ENCODE measurements at places on chromosomes 4 and X.

DNA sequence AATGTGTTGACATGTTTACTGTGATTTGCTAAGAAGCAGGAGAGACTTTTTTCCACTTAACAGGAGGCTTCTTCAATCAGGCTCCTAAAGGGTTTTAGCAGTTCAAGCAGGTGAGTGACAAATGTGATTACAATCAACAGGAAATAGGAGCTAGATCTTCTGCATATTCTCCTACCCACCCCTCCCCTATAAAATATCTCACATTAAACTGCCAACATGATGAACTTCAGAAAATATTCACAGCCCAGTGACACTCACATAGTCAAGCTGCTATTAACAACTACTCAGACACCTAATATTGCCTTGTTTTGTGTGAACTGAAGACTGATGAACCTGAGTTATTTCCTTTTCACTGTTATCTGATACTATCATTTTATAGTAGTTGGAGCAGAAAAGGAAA, 55.9 kb upstream of the ANTXR2 start:
- no peak for DNase-seq

- no peak for DNase-seq
These were observed 996.9 kb upstream of the GRIA3 start for GRCh38 chrX:122187069-122187713.

DNA sequence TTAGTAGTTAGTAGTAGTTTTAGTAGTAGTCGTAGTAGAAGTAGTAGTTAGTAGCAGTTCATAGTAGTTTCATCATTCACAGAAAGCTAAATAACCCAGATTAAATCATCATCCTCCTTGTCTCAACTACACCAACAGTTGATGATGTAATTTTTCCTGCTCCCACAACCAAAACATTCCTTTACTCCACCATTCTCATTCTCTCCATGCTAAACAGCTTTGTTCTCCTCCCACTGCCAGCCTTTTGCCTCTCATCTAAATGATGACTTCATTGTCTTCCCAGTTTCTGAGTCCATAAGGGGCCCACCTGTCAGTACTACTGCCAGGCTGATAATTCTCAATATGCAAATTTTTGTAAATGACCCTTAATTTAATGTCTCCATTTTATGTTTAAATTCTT, 68.9 kb downstream of the ARHGAP24 start:
- no peak for DNase-seq

GRCh38 chrX:3177851-3178250, 136.6 kb downstream of the ARSF start:
- no peak for DNase-seq

DNA sequence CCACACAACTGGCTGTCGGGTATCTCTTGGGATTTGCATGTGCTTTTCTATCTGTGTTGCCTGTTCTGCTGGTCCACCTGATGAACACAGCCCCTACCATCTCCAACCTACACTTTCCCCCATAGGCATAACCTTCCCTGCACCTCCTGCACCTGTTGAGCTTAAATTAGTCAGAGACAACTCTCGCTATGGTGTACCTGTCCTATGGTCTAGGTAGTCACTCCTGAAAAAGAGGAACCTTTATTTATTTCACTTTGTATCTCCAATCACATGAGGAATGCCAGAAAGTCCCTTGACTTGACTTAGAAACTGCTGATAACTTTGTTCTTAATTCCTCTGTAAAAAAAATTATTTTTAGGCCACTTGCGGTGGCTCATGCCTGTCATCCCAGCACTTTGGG, 338.1 kb downstream of the DHRSX start:
- DNase-seq, result no peak

DNA sequence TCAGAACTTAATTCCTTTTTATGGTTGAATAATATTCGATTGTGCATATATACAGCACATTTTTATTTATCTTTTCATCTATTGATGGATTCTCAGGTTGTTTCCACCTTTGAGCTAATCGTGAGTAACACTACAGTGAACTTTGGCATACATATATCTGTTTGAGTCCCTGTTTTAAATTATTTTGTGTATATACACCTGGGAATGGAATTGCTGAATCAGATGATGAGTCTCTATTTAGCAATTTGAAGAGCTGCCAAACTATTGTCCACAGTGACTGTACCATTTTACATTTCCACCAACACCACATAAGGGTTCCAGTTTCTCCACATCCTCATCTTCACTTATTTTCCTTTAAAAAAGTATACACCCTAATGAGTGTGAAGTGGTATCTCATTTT, 166.2 kb upstream of the FGF13 start:
- no peak for DNase-seq

GRCh38 chr4:174532445-174532844, 10.2 kb upstream of the HPGD start:
- no peak for DNase-seq

DNA sequence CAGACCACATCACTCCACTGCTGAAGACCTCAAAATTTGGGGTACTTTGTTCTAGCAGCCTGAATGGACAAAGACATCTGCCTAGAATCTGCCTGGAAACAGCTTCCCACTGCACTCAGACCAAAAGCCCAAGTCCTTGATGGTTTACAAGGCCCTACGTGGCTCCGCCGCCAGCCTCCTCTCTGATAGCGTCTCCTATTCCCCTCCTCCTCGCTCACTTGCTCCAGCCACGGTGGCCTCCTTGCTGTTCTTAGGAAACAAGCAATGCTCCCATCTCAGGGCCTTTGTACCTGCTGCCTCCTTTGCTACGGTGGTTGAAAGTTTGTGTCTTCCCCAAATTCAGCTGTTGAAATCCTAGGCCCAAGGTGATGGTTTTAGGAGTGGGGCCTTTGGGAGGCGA, 34.7 kb upstream of the SORCS2 start:
- no peak for DNase-seq

DNA sequence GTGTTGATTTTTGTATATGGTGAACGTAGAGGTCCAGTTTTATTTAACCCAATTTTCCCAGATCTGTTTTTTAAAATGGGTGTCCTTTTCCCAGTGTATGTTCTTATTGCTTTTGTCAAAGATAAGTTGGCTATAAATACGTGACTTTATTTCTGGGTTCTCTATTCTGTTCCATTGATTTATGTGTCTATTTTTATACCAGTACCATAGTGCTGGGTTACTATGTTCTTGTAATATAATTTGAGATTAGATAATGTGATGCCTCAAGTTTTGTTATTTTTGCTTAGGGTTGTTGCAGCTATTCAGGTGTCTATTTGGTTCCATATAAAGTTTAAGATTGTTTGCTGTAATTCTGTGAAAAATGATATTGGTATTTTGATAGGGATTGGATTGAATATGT, 749.1 kb upstream of the GRIA3 start:
- no peak for DNase-seq

- DNase-seq, result no peak
These were observed 1.9 kb upstream of the PACRGL start for GRCh38 chr4:20698382-20698781.

GRCh38 chr4:55437356-55437796, 41.6 kb downstream of the TMEM165 start:
- no peak for DNase-seq

DNA sequence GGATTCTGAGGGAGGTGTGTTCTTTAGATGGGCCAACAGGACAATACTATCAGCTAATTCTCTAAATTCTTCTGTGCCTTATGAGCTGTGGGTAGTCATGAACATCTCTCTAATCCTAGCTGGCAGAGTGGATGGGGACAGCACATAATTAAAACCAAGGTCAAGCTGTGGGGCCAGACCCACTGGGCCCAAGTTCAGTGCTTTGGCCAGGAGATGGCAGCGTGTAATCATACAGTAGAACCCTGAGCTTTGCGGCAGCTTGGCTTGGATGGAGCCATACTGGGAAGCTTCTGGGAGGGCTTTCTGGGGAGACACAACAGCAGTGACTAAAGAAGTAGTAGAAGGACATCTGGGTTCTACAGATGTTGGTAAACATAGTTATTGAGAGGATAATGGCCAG, 140.3 kb upstream of the CXCL13 start:
- DNase-seq, result peak; percentile 66

DNA sequence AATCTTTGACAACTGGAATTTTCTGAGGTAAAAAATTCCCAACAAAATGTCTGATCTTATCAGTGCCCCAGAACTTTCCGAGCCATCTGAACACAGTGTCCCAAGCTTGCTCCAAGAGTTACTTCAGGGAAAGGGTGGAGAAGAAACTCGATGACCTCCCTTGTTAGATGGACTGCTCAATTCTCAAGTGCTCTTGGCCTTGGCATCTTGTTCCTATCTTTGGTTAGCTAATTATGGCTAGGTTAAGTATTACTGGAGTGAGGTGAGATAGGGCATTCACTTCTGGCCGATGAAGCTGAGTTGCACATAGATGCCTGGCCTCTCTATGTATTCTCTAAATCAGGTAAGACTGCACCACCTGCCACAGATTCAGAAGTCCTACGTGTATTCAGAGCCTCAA, 9.1 kb upstream of the S100G start:
- no peak for DNase-seq

GRCh38 chrX:10393899-10394298, 226.5 kb downstream of the MID1 start:
- no peak for DNase-seq

DNA sequence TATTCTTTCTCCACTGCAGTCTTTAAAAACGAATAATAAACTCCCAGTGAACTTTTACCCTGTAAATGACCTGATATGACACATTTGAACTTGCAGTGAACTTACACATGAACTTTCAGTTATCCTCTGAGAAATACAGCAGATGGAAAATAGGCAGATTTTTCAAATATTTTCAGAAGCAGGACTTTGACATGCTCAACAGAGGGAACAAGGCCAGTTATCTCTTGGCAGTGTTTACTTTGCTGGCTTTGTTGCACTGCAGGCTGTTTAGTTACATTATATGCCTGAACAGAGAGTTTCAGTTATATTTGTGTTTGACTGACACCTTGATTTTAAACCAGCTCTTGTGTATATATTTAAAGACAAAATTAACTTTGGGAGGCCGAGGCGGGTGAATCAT, 47.6 kb upstream of the FGG start:
- no peak for DNase-seq

GRCh38 chr4:16417198-16417597, 190.9 kb upstream of the TAPT1 start:
- no peak for DNase-seq

- DNase-seq, result peak; percentile 46
These were observed 6.9 kb downstream of the PJA1 start for GRCh38 chrX:69158166-69158980.

- DNase-seq, result no peak
These were observed 172.1 kb downstream of the MID1IP1 start for GRCh38 chrX:38973322-38973721.

DNA sequence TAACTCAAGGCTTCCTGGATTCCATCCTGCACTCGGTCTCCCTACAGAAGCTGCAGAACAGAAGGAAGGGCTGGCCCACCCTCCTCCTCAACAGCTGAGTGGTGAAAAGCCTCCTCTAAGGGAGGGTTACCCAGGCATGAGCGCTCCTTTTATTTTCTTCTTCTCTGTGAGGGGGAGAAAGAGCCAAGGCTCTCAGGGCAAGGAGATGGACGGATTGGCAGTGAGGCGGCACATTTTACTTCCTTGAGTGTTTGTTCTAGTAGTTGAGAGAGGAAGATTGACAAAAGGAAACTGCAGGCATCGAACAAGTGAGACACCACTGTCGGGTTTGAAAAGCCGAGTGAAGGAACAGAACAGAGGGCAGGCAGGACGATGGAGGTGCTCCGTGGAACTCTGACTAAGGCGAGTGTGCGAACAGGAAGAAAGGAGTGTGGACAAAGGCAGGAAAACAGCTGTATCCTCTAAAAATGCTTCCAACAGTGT, 38.4 kb upstream of the STS start:
- no peak for DNase-seq

GRCh38 chrX:111086591-111087006, 9.4 kb upstream of the PAK3 start:
- no peak for DNase-seq

All from activated CD4-positive, alpha-beta T cell treated with anti-CD3 and anti-CD28 coated beads for 36 hours (primary cell).